Activated CD4-positive, CD25-positive, alpha-beta regulatory T cell treated with anti-CD3 and anti-CD28 coated beads, Interleukin-2, amount 50 U/mL, for 16 hours (primary cell): ENCODE measurements at places on chromosomes 1 and 21.

DNA sequence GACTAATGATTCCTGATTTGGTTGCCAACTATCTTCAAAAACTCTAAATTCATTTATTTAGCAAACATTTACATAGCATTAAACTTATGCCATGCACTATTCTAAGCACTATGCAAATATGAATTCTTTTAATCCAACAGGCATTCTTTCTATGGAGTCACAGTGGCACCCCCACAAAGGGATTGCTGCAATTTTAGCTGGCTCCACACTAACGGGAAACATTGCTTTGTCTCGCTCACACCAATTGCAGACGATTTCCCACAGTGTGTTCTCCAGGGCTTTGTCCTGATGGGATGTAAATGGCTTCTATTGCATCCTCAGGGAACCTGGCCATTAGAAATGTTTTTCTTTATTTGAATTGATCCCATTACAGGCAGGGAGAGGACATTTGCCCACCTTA, 259.1 kb downstream of the BARHL2 start:
- DNase-seq, result no peak

DNA sequence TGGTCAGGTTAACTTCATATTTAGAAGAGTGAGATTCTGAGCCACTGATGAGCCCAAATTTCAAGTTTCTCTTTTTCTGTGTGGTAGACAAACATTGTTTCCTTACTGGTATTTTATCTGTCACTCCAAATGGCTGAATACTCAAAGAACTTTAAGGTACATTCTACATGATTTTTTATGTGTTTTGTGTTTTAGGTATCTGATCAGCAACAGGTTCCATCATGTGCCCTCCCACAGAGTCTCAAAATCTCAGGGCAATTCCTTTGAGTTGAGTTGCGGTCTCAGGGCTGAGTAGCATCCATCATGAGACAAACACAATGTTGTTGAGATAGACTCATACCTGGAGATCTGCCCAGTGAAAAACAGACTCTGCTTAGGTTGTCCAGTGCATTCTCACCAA, 14.7 kb upstream of the CEP350 start:
- no peak for DNase-seq

DNA sequence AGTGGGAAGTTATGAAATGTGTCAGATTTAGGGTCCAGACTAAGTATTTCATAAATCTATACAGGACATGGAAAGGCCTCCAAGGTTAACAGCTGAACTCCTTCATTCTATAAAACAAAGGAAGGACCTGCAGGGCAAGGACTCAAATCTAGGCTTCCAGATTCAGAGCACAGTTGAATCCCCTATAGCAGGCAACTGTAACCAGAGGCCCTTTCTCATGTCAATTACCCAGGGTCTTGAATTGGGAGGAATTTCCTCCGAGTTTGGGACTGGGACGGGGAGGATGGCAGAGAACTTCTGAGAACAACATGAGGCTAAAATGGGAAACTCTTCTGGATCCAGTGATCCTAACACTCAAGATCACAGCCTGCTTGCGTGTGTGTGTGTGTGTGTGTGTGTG, 112.9 kb upstream of the BEND5 start:
- DNase-seq, result no peak

- DNase-seq, result no peak
Measured at GRCh38 chr1:196178083-196178635, 430.1 kb downstream of the KCNT2 start.
